ENCODE measurements at places on chromosomes 12 and 14. TPM values are rescaled to one million over a fixed set of nuclear protein-coding genes. Genes with fewer than 3 reads are reported as not detected.
A peak's percentile ranks its signal among the peaks of the same experiment; 100 is the strongest.

DNA sequence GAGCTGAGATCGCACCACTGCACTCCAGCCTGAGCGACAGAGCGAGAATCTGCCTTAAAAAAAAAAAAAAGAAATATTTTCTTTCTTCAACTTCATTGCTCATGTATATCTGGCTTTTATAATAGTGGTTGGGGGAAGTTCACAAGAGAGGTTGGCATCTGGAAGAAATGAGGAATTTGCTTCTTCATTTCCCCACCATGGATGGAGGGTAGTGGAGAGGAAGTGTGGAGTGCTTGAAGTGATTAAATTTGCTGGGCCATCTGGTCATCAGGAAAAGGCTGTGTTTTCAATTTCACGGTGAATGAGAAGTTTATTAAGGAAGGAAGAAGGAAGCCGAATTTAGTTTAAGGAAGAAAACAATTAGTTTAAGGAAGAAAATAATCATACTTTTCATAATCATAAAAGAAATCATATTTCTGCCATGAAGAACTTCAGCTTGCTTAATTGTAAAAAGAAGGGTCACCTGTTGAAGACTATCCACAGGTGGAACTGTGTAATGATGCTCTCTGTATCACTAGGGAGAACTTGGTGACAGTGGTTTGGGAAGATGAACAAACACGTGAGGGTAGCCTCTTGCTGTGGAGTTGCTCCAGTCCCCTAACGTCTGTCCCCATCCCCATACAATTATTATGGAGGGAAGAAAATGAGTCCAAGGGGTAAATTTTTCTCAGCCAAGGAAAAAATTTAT is 197.3 kb upstream of the ARHGAP5 start:
- no peak for DNase-seq

GRCh38 chr14:58166005-58166983 is 14.3 kb upstream of the ARMH4 start:
- DNase-seq = peak; percentile 89

GRCh38 chr12:29066011-29066588 is 83.0 kb upstream of the FAR2 start:
- DNase-seq = no peak

GRCh38 chr12:52358575-52359350 is 8.5 kb downstream of the KRT85 start:
- peak; percentile 51 for DNase-seq

DNA sequence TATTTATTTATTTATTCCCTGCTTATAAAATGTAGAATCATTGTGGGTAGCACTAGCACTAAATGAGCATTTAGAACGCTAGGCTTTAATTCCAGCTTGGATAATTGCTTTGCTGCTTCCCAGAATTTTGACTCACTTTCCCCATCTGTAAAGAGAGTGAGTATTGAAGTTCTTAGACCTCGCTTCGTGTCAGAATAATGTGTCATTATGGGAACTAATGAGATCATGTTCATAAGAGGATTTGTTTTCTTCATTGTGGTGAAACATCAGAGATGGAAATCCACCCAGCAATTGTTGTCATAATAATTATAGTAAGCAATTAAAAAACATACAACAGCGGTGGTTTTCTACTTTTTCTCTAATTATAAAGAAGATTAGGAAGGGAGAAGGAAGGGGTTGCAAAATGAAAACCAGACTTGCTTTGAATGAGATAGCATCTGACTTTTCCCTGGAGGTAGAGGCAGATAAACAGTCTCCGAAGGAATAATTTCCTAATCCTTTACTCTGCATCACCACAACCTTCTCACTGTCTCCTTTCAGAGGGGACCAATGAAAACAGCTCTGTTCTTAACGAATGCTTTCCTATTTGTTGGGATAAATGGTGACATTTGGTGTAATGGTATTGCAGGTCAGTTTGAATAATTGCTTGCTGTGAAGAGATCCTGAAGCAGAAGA is 86.8 kb upstream of the ARHGAP5 start:
- DNase-seq = no peak

GRCh38 chr14:30085943-30086342 is 158.3 kb upstream of the PRKD1 start:
- DNase-seq = peak; percentile 79

GRCh38 chr14:31560759-31561154 is 447 bp upstream of the NUBPL start:
- no peak for DNase-seq

CYP27B1 gene
- 0.24 TPM for total RNA-seq

PYGL gene
- total RNA-seq = 11.1 TPM

All from cardiac septum (tissue), 1 donor.